ENCODE measurements at places on chromosomes 7 and 10.

DNA sequence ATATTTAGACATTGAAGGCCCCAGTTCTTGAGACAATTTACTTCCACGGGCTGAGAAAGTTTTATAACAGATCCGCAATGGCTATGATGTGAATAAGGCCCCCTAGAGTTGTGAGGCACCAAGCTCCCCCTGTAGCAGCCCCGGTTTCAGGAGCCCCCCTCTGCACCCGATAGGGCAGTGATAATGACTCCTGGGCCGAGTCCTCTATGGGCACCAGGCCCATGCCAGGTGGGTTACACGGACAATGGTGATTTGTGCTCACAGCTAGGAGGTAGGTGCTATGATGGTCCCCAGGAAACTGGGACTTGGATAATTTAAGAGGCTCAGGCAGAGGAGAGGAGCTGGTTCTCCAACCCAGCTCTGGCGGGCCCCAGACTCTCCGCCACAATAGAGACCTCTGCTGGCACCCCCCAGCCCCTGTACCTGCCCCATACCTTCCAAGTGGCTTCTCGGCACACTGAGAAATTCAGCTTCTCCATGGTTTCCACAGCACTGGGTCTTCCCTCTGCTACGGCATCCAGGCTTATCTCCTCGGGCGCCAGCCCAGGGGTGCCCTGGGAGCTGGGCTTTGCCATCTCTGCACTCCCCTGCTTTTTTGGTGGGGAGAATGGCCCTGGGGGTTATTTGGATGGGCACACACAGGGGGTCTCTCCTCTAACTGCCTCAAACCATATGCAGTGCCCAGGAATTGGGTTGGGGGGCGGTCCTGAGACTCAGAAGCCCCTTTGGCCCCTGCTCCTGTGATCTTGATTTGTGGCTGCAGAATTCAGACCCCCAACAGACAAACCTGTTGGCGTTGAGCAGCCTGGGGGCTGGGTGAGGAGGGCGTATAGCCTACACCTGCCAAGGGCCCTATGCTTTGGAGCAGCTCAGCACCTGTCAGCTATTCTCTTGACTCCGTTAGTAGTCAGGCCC lies 12.2 kb upstream of the KCP start:
- peaks cover 58% of the 10 kb centered on the region for H3K27me3 ChIP-seq
- H3K4me3 ChIP-seq, result no peak overlapping the region
- no peak for DNase-seq
- H3K4me1 ChIP-seq, result no peaks in the 10 kb centered on the region
- H3K36me3 ChIP-seq, result no peaks in the 10 kb centered on the region

DNA sequence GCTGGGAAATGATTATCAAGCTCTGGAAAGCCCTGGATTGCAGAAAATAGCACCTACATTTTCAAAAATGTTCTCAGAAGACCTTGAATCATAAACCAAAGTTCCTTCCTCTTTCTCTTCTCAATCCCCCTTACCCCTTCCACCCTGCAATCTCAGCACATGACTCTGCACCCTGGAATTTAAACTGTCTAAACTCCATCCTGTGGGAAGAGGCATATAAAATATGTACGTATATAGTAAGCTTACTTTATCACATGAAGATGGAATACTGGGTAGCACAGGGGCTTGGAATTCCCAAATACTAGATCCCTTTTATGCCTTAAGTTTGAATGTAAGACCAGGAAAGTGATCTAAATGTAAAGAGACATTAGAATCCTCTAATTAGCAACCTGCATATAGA lies 7.7 kb downstream of the AGMO start:
- no peak overlapping the region for H3K4me3 ChIP-seq
- no peaks in the 10 kb centered on the region for H3K36me3 ChIP-seq
- no peaks in the 10 kb centered on the region for H3K27me3 ChIP-seq
- no peak overlapping the region for H3K27ac ChIP-seq
- DNase-seq, result no peak
- peaks cover 7% of the 10 kb centered on the region for H3K4me1 ChIP-seq

DNA sequence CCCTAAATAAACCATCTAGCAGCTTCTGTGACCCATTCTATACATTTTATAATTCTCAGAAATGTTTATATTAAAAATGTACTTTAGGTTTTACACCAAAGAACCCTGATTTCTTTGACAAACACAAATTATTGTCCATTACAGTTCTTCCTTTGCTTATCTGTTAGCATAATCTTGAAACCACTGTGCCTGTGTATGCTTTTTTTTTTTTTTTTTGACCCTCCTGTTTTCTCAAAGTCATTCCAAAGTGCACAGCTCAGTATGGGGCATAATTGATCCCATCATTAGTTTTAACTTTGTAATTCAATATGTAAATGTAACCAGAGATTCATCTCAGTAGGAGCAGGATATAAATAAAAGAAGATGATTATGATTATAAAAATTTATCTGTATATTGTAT lies 229.3 kb downstream of the DGKB start:
- no peak overlapping the region for H3K27ac ChIP-seq
- H3K4me1 ChIP-seq, result no peaks in the 10 kb centered on the region
- no peak overlapping the region for H3K4me3 ChIP-seq
- H3K36me3 ChIP-seq, result no peaks in the 10 kb centered on the region
- DNase-seq, result no peak

GRCh38 chr10:32256613-32257437 lies 90.1 kb downstream of the EPC1 start:
- H3K27me3 ChIP-seq, result no peaks in the 10 kb centered on the region
- H3K36me3 ChIP-seq, result no peaks in the 10 kb centered on the region
- DNase-seq, result peak; percentile 60
- H3K4me1 ChIP-seq, result peaks cover 5% of the 10 kb centered on the region

- no peak for DNase-seq
- no peak overlapping the region for H3K27ac ChIP-seq
- no peaks in the 10 kb centered on the region for H3K27me3 ChIP-seq
- no peaks in the 10 kb centered on the region for H3K36me3 ChIP-seq
- no peak overlapping the region for H3K4me3 ChIP-seq
These were observed 340.9 kb upstream of the CHRM2 start for GRCh38 chr7:136527554-136527953.

- H3K27me3 ChIP-seq, result no peaks in the 10 kb centered on the region
- no peak overlapping the region for H3K4me3 ChIP-seq
- no peaks in the 10 kb centered on the region for H3K36me3 ChIP-seq
These were observed 142.8 kb downstream of the DNAJC1 start for GRCh38 chr10:21860718-21861117.

Data from GM23248 (cell line).